Stimulated activated CD8-positive, alpha-beta memory T cell treated with anti-CD3 and anti-CD28 coated beads, Interleukin-4, amount 100 ng/mL, for 4 hours (primary cell): ENCODE measurements at places on chromosomes 2 and 18.

DNA sequence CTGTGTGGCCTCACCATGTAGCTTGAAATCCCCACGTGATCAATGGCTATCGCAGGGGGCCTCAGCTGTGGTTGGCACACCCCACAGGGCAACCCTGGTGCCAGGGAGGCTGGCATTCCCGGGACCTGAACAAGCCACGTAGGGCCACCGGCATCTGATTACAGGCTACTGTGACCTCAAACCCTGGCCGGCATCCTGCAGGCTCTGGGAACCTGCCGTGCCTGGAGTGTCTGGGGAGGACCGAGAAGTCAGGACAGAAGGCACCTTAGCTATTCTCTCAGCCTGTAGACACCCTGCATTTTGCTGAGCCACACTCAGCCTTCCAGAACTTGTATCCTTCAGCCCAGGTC lies 213.0 kb downstream of the GLI2 start:
- DNase-seq: no peak

- DNase-seq: no peak
Observed at GRCh38 chr2:76268484-76268883, 557.8 kb upstream of the GCFC2 start.

DNA sequence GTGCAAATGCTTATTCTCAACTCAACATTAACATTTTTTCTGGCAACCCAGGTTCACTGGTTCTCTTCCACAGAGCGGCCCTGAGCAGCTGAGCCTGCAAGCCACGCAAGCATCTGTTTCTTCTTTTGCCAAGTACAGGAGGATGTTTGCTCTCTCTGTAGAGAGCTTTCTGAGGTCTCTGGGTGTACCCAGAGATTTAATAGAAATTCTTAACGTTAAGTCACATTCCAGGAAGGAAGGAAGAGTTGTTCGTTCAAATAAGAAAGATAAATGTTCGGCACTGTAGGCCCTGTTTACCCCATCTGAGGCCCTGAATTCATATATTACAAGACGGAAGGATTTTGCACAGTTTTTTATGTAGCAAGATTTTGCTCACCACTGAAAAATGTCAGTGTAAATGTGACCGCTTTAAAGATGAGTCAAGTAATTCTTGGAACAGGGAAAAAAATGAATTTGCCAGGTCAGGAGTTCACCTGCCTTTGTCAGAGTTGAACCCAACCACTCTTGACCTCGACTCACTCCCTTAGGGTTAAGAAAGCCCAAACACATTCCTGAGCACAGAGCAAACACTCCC lies 30.1 kb downstream of the KCTD18 start:
- no peak for DNase-seq

DNA sequence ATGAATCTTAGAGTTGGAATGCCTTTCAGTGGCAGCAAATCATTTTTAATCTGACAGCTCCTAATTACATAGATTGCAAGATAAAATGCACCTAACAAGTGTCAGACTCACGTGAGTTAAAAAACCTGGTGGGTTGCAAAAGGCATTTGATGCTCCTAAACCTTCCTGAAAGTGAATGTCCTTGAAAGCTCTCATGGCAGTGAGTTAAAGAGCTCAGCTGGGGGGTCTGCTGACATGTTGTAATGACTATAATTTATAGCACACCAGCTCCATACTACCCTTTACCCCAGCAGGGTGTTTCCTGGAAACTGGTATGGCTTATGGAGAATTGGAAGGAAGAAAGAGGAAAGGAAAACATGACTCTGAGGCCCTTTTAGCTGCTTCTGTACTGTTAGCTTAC lies 91.9 kb upstream of the CAVIN2 start:
- no peak for DNase-seq

DNA sequence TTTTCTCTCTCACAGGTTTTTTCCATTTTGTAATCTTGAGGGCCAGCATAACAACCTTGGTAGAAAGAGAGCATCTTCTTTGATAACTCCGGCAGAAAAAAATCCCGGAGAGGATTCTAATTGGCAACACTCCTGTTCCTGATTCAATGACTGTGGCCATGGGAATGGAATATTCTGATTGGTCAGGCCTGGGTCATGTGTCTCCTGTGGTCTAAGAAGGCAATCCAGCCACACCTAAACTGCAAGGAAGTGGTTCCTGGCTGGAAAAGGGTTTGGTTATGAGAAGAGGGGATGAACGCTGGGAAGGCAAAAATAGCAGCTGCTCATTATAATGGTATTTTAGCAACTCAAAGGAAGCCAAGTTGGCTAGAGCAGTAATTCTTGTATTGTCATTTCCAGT lies 24.8 kb upstream of the ZNF638 start:
- DNase-seq: no peak

- no peak for DNase-seq
Observed at GRCh38 chr2:220556658-220557057, 929.2 kb downstream of the SLC4A3 start.

- DNase-seq: no peak
Observed at GRCh38 chr2:635687-636621, 41.3 kb downstream of the TMEM18 start.

- DNase-seq: no peak
Observed at GRCh38 chr2:96506907-96507240, 1.7 kb upstream of the NEURL3 start.

- DNase-seq: no peak
Observed at GRCh38 chr2:102428573-102428972, 5.6 kb downstream of the IL18RAP start.

- DNase-seq: no peak
Observed at GRCh38 chr2:13821255-13821880, 811.1 kb upstream of the LRATD1 start.

DNA sequence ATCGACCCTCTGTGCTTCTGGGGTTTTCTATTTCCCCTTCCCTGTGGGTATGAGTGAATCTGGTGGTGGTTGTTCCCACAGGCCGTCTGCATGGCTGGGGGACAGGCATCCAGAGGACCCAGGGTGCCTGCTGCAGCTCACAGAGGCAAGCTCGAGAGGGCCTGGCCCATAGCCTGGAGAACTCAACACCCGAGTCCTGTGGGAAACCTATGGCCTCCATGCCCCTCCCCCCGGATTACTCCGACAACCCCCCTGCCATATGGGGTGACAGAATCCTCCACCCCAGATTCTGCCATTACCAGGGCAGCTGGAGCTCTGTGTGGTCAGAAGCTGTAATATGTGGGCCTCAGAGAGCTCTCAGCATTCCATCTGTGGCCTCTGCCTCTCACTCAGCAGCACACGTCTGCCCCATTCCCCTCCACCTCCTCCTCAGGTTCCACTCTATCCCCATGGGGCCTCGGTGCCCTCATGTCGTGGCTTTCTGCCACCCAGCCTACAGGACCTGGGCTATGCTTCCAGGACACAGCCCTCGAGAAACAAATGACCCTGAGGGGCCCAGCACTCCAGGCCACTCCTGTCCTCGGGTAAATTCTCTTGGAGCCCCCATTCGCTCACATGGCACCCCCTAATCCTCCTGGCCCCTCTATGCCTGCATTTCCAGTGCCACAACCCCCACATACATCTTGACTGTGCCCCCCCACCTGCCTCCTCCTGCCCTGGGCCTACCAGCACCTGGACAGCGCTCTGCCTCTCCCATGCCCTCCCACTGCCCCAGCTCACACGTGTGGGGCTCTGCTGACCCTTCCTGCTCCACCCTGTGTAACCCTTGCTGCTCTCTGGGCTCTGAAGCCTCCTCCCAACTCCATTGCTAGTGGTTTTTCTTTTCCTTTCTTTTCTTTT lies 3.6 kb downstream of the MZT2A start:
- DNase-seq: no peak

DNA sequence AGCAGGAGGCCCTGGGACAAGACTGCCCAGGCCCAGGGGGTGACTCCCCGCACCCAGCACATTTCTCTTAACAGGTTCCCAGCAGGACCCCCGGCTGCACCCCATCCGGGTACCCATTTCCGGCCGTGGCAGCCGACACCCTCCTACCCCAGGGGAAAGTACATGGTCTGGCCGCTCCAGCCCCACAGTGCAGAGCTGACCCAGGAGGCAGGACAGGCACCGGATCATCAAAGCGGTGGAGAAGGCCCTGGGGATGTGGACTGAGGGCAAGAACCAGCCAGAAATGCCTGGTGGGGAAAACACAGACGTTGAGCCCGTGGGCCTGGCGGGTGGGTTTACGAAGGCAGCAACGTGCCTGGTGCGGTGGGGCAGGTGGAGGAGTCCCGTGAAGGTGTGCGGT lies 79.5 kb upstream of the GPC1 start:
- DNase-seq: no peak

DNA sequence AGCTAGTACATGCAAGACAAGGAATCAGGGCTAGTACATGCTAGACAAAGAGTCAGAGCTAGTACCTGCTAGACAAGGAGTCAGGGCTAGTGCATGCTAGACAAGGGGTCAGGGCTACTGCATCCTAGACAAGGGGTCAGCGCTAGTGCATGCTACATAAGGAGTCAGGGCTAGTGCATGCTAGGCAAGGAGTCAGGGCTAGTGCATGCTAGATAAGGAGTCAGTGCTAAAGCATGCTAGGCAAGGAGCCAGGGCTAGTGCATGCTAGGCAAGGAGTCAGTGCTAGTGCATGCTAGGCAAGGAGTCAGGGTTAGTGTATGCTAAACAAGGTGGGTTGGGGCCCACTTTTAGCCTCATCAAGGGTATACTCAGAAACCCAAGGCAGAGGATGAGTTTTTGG lies 90.1 kb upstream of the FAM136A start:
- no peak for DNase-seq

GRCh38 chr18:9905401-9905922 lies 8.4 kb upstream of the VAPA start:
- DNase-seq: no peak

DNA sequence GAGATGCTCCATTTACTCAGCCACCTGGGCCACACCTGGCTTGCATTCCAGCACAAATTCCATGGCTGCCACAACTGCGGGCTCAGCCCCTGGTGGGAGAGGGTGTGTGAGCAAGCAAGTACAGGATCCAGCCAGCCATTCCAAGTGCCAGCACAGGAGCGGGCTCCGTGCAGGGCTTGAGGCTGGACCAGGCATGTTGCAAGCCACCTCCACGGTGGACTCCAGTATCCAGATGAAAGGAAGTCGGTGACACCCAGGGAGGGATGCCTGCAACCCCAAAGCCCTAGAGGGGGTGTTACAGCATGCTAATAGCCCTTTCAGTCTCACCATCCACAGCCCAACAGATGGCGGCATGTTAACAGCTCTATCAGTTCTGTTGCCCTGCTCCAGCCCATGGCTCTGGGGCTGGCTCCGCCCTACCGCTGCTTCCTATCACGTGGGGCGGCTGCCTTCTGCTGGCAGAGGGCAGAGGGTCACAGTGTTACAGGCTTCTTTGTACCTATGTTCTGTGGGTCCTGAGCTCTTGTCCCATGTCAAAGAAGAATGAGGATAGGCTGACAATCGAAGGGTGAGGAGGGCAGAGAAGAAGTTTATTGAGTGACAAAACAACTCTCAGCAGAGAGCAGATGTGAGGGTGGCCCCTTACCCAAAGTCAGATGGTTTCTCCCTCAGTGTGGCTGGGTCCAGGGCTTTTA lies 11.7 kb upstream of the GORASP2 start:
- no peak for DNase-seq

- DNase-seq: no peak
Observed at GRCh38 chr2:15911686-15912085, 28.7 kb upstream of the MYCN start.

GRCh38 chr2:236008006-236008405 lies 160.2 kb downstream of the GBX2 start:
- DNase-seq: no peak

DNA sequence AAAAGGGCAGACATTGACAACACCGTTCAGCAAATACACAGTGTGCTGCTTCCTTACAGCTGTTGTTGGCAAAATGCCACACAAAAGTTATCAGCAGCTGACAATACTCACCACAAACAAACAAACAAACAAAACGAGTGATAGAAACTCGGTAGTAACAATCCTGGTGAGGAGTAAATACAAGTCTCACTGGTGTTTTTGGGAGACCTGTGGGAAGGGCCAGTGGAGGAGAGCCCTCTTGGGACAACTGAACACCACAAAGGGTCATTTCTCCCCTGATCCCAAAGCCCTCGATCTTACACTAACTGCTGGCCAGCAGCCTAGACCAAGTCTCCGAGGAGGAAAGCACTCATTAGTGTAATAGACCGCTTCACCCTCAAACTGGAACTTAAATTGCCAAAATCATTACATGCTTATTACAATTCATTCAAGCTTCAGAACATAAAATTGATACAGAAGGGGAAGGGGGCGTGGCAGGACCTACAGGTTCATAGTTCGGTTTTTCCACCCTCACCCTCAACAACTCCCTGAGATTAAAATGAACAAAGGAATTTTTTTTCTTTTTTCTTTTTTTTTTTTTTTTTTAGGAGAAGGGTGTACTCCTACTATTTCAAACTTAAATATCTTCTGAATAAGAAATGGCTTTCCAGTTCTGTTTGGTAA lies 5.0 kb downstream of the AP1S3 start:
- no peak for DNase-seq
